ENCODE measurements at places on chromosomes 2 and 18.

GRCh38 chr2:65177751-65178442 is 48.0 kb upstream of the RAB1A start:
- peak; percentile 6 for DNase-seq

- DNase-seq: no peak
Measured at GRCh38 chr2:148578493-148578884, 66.1 kb upstream of the EPC2 start.

DNA sequence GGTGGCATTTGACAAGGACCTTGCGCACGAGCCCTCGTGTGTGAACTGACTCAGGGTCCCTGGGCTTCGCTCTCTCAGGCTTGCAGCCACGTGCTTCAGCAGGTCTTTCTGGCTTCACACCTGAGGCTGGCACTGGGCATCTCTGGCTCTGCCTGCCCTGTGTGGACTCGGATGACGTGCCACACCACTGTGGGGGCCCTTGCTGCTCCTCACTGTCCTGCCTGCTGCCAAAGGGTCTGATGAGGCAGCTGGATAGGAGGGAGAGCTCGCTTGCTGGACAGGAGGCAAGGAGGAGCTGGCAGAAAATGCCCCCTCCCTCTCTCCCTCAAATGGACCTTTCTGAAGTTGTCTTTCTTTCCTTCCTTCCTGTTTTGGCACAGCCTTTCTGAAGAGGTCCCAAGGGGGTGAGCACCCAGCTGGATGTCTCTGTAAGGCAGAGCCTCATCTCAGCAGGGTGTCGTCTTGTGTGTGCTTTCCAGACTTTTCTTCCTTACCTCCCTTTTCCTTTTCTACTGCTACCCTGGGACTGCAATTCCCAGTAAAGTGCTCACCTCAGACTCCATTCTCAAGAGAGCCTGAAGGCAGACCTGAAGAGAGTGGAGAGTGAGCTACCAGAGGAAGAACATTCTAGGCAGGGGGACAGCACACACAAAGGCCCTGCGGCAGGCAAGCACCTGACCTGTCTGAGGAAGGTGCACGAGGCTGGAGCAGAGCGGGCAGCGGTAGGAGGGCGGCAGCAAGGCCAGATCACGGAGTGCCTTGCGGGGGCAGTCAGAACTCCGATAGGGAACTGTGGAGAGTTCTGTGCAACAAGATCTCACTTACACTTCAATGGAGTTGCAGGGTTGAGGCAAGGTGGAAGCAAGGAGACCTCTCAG is 5.3 kb downstream of the PER2 start:
- DNase-seq: no peak

DNA sequence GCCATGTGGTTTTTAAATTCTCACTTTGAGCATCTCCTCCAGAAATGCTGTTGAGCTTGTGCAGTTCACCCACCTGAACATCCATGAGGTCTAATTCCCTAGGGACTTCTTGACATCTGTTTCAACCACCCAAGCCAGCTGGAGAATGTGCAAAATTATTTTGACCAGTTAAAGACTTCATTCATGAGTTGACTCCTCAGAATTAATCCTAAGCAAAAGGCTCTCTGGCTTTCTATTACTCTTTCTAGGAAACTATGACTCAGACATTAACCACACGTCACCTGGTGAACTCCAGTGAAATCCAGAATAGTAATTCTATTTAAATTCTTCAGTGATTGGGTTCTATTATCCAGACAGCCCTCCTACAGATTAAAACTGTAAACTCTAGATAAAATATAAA is 247.5 kb downstream of the NBAS start:
- DNase-seq: peak; percentile 50

DNA sequence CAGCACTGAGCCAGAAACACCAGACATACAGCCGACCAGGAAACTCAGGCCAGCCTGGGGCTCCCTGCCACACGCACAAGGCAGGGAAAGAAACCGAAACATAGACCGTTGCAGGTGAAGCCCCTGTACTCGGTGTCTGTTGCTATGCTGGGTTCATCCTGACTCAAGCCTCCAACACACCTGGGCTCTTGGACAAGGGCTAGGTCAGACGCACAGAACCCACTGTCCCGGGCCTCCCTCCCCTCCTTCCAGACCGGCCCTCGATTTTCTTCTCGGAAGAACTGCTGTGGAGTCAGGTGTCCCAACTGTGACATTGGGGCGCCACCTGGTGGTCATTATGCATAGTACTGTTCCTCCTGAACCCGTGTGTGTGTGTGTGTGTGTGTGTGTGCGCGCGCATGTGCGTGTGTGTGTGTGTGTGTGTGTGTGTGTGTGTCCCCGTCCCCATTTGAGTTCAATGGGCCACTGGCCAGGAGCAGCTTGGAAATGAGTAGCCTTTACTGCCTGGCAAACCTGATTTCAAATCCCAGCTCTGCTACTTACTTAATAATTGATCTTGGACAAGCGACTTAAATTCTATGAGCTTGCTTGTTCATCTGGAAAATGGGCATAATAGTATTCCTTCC is 55.4 kb upstream of the GLI2 start:
- DNase-seq: peak; percentile 87

GRCh38 chr18:79218605-79219190 is 149.5 kb downstream of the ATP9B start:
- DNase-seq: no peak

DNA sequence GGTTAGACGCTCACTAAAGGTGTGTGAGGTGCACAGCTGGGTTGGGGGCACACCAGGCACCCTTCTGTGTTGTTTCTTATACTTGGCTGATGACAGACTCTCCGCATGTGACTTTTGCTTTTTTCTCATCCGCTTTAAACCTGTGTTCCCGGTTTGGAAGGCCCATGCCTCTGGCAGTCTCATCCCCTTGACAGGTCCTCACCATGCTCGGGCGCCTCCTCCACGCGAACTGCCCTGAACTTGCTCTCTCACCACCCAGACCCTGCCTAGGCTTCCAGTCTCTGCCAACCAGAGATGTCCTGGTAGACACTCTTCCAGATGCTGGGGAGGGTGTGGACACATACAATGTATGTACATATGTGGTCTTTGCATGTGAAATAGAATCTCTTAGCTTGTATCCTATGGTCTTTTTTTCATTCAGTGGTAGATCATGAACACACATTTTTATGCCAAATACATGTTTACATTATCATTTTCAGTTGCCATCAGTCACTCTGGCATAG is 79.8 kb downstream of the LIMS1 start:
- DNase-seq: no peak

DNA sequence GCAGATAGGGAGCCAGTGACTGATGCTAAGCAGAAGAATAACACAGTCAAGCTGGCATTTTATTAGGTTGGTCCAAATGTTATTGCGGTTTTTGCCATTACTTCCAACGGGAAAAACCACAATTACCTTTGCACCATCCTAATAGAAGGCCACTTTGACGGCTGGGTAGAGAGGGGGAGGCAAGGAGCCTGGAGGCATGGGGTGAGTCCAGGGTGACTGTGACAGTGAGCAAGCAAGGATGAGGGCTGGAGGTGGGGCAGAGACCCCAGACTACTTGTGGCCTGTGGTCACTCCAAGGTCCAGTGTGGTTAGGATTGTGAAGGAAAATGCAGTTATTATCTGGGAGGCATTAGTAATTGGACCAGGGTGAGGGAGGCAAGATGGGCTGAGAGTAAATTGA is 389.5 kb downstream of the CLIP4 start:
- DNase-seq: no peak

DNA sequence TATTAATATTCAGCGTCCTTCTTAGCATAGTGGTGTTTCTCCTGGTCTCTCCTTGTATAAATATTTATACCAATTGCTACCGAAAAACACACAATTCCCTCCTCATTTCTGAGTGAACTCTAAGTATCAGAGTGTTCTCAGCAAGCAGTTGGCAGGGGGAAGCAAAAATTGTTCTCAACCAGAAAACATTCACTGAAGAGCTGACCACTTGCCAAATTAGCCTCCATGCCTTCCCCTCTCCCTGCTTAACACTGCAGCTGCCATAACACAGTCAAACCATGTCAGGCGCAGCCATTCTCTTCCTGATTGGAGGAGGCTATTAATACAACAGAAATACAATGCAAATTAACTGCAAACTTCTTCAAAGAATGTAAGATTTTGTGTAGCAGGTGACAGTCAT is 105.0 kb downstream of the COL6A3 start:
- DNase-seq: no peak

DNA sequence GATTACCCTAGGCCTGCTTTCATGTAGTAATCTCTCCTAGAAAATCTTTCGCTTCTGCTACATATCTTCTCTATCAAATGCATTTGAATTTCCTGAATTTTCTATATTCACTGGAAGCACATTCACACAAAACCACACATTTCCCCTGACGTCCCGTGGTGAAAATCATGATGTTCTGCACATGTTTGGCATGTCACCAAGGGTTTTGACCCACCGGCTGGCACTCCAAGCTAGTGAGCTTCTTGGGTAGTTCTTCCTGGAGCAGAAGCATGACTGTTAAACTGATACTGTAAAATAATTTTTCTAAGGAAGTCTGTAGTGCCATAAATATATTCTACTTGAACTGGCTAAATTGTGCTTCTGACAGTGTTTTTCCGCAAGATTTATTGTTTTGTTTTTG is 510.1 kb upstream of the SLC8A1 start:
- no peak for DNase-seq

DNA sequence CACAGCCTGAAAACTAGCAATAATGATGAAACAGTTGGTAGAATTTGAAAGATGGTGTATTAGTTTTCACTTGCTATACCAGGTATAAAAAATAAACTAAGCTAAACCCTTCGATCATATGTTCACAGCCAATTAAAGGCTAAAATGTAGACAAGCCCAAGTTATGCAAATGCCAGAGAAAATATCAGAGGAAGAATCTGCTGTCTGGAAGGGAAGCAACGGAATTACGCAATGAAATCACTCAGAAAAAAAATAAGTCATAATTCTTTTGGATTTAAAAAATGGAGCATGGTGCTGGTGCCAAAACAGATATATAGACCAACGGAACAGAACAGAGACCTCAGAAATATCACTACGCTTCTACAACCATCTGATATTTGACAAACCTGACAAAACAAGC is 108.3 kb downstream of the ARL4C start:
- no peak for DNase-seq

GRCh38 chr18:73060666-73061288 is 193.0 kb upstream of the NETO1 start:
- DNase-seq: no peak

DNA sequence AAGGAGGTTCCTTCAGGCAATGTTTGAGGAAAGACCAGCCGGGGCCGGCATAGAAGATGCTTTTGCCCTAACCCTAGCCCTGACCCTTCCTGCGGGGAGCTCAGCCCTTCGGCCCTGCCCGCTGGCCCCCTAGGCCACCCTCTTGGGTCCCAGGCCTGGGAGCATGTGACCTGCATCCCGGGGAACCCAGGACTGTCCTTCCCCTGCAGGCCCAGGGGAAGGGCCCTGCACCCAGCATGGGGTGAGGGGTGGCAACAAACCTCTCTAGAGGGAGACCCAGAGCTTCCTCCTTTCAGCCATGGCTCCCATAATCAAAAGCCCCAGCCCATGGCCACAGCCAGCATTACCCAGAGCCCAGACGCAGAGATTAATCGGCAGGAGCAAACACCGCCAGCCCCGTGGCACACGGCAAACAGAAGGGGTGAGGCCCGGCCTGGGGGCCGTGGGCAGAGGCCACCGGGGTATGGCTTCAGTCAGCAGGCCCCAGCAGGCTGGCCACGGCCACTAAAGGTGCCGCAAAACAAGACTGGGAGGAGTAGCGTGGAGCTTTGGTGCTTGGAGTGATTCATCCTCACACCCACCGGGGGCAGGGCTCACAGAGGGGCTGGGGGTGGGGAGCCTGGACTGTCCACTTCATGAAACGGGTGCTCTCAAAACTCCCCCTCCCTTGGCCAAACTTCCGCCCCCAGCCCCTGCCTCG is 61.6 kb upstream of the HPCAL1 start:
- DNase-seq: no peak

DNA sequence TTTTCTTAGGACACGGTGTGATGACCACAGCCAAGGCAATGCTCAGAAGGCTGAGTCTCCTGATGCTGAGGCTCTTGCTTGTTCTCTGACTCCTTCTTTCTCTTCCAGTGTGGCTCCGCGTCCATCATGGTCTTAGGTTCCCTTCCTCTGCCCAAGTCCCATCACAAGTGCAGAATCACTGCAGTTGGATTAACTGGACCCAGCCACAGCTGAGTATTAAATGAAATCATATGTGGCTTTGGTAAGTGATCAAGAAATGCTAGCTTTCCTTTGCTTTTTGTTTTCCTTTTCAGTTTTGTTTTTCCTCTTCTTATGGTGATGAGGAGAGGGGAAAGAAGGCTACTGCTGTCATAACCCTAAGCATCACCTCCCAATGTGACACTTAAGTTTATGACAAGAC is 375.8 kb downstream of the INSIG2 start:
- DNase-seq: no peak

DNA sequence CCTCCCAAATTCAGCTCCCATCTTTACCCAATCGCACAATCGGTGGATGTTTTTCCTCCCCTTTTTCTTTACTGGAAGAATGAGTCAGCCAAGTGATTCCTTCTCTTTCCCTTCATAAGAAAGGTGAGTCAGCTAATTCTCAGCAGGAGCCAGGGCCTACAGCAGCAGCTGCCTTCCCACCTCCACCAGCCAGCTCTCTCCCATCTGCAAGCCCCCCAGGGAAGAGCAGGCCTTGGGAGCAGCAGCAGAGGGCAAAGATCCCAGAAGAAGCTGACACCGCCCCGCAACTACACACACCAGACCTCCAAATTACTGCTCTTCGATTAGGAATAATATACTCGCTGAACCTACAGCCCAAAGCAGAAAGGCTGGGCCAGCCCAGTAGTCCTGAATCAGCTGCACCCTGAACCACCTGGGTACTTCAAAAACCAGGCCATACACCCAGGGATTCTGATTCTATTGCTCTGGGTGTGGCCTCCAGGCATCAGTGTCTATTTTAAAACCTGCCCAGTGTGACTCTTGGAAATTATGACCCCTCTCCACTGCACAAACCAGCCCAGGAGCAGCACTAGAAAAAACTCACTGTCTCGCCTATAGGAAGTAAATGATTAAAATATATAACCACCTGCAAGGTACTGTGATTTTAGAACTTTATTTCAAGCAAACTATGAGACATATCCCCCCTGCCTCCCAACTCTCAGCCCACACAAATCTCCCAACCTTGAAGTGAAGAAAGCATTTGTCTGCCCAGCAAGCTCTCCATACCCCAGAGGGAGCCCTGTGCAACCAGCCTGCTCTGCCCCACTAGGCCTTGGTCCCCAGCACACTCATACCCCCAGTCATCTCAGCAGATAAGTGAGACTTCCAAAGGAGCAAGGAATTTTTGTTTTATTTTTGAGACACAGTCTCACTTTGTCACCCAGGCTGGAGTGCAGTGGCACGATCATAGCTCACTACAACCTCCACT is 7.3 kb downstream of the SFXN5 start:
- peak; percentile 82 for DNase-seq

Measured in mesenchymal stem cell (in vitro differentiated cells and primary cell).